Hippocampal formation (tissue), 2 donors: ENCODE measurements at places on chromosomes 7 and 10.

GRCh38 chr7:34457329-34457728 is 200.7 kb upstream of the NPSR1 start:
- no peak for DNase-seq

DNA sequence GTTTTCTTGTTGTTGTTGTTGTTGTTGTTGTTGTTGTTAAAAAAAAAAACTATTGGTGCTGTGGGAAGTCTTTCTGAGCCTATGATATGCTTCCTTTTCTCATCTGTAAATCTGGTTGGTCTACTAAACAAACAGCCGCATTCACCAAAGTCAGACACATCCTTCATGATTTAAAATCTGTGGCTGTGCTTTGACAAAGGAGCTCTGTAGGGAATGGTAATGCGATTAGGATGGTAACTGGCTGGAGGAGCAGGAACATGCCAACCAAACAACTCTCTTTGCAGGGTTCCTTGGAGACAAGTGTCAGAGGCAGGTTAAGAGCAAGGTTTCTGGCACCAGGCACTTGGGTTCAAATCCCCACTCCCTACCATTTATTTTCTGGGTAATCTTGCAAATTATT is 14.9 kb upstream of the SP4 start:
- no peak for DNase-seq

DNA sequence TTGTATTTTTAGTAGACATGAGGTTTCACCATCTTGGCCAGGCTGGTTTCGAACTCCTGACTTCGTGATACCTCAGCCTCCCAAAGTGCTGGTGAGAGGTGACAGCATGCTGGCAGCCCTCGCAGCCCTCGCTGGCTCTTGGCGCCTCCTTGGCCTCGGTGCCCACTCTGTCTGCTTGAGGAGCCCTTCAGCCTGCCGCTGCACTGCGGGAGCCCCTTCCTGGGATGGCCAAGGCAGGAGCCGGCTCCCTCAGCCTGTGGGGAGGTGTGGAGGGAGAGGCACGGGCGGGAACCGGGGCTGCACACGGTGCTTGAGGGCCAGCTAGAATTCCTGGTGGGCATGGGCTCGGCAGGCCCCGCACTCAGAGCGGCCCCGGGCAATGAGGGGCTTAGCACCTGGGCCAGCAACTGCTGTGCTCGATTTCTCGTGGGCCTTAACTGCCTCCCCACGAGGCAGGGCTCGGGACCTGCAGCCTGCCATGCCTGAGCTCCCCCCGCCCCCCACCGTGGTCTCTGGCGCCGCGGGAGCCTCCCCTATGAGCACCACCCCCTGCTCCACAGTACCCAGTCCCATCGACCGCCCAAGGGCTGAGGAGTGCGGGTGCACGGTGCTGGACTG is 96.5 kb upstream of the RHOBTB1 start:
- DNase-seq, result no peak

- DNase-seq, result no peak
Observed at GRCh38 chr7:69959789-69960499, 361.7 kb downstream of the AUTS2 start.

- no peak for DNase-seq
Observed at GRCh38 chr10:28674782-28675181, 2.5 kb upstream of the BAMBI start.

GRCh38 chr7:77450613-77451012 is 34.5 kb upstream of the GSAP start:
- DNase-seq, result peak; percentile 92
